ENCODE measurements at places on chromosomes 2 and 18.

GRCh38 chr2:230898713-230899091 is 26.3 kb downstream of the GPR55 start:
- peak; percentile 1 for DNase-seq

DNA sequence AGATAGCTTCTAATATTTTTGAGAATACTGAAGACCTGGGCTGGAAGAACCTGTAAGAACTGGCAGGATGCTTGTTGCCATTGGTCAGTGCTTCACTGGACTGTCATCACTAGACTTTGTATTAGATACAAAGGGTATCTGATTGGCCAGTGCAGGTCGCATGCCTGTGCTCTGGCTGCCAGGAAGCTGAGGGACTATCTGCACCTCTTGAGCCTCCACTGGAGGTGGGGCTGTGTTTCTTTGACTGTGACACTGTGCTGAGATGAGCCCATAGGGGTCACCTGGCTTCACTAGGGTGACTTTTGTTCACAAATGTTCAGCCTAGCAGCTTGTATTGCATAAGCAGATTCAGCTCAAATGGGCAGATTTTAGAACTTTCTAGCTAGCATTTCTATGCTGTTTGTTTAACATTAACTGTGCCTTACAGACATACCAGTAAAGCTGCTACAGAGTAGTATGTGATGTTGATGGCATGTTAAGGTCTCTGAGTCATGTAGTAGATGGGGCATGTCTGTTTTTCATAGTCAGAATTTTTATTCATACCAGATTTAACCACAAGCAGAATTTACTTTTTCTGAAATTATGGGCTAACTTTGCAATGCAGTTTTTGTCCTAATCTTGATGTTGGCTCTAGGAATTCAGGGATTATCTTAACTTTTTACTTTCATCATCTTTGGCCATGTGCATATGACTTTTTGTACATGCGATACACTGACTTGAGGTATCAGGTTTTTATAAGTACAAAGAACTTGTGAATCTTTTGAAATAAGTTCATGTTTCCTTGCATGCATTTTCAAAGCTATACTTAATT is 56.1 kb downstream of the RHBDD1 start:
- DNase-seq: no peak

DNA sequence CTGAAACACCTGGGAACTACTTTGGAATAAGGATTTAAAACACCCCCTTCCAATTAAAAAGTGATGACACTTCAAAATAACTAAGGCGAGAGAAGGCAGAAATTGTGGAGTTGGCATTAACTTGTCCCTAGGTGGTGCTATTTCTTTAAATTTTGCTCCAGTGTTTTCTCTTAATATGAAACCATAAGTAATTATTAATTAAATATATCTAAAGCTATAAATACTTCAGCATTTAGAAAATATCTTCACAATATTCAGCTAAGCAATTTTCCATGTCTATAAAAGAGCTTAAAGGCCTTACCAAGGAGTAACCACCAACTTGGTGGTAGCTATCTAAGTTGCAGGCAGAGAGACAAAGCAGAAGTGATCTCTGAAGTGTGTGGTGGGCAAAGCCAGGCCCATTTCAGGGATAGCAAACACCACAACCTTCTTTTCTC is 186.8 kb upstream of the PGAP1 start:
- no peak for DNase-seq

GRCh38 chr18:79625195-79625923 is 54.2 kb upstream of the CTDP1 start:
- DNase-seq: no peak

- DNase-seq: no peak
These were observed 51.1 kb upstream of the ZNF236 start for GRCh38 chr18:76771192-76771799.

DNA sequence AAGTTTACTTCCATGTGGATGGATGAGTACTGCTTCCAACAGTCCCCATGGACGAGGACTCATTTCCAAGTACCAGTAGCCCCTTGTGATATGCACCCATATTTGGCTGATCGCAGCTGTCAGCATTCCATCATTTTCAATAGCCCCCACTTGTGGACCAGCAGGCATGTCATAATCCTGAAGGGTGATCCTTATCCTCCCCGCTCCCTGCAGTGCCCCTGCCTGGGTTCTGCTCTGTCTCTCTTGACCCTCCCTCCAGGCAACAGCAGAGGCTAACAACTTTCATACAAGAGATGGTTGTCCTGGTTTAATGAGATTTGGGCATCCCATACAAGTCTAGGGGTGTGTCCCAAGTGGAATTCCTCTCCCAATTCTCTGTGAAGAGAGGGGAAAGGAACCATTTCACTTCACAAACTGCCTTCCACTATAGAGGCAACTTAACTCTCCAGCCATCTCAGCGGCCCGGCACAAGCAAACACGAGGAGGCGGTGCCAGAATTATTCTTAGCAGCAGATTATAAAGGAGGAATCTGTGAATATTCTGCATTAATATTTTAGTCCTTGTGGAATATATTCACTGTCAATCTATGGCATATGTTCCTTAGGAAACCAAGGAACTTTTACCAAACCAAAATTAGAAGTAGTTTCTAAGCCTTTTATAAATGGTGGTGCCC is 110.7 kb downstream of the RTN4 start:
- DNase-seq: no peak

GRCh38 chr2:107303964-107304363 is 418.0 kb upstream of the ST6GAL2 start:
- DNase-seq: no peak

DNA sequence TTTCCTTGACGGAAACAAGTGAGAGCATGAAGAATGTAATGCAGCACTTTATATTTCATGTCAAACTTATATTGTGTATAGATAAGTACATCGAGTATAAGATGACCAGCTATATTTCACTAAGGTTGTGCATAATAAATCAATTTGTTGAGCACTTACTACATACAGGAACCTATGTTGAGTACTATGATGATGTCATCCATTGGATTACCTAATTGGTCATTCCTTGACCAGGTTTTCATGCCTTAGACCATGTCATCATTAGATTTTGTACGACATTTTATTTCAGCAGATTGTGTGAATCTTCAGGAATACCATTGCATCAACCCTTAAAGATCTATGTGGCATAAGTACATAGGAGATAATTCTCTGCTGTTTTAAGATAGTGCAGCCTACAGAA is 119.7 kb downstream of the CPS1 start:
- no peak for DNase-seq

- no peak for DNase-seq
These were observed 10.5 kb upstream of the B3GNT7 start for GRCh38 chr2:231384970-231385369.

DNA sequence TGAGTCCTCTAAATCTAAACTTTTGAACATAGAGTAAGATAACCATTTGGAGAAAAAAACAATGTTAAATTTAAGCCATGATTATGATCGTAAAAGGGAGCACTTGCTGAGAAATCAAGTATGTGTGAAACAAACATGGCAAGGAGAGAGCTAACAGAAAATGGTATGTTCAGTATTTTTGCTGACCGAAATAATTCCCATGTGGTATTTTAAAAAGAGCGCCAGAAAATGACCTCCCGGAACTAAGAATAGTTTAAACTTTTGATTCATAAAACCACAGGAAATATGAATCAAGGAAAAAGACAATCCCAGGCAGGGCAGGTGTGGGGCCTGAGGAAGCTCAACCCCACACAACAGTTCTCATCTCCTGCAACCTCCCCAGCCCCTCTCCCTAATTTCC is 74.2 kb downstream of the DOCK10 start:
- no peak for DNase-seq

DNA sequence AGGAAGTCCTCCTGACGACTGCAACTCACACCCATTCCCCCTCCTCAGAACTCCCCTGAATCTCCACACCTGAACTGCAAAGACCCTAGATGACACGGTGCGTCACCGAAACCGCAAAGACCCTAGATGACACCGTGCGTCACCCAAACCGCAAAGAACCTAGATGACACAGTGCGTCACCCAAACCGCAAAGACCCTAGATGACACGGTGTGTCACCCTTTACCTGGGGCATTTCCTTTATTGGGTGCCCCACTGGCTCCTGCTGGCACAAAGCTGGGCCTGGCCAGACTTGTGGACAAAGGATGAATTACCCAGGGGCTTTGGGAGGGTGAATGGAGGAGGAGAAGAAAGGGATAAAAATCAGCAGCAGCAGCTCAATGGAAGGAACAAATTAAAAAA is 123.8 kb downstream of the CELF4 start:
- DNase-seq: no peak

DNA sequence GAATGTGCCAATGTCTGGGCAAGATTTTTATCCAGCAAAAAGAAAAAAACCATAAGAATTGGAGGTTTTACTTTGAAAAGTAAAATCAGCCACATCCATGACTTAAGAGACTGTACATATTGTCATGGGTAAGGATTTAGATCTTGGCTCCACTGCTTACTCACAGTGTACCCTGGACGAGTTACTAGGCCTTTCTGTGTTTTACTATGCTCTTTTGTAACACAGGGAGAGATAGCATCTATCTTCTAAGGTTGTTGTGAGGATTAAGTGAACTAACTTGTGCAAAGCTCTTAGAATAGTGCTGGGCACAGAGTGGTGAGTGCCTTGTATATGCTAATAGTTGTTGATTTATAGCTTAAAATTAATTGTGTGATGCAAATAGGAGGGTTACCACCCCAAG is 255.9 kb downstream of the NEDD4L start:
- no peak for DNase-seq

- no peak for DNase-seq
These were observed 1003.7 kb upstream of the GYPC start for GRCh38 chr2:125652280-125652679.

- DNase-seq: no peak
These were observed 50.3 kb upstream of the ID2 start for GRCh38 chr2:8631465-8632005.

DNA sequence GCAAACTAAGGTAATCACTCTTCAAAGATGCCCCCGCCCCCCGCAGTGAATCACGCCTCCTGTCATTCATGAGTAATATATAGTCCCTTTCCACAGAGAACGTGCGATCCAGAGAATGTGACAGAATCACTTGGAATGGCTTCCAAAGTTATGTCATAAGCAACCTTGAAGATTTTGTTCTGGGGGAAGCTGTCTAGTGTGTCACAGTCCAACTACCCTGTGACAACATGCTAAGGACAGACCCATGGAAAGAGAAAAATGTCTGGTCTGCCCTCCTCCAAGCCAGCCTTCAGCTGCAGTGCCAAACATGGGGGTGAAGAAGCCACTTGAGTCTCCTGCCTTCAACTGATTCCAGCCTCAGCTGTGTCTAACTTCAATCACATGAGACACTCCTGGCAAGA is 259.1 kb downstream of the SS18 start:
- DNase-seq: no peak

- DNase-seq: no peak
These were observed 404.6 kb upstream of the CWC22 start for GRCh38 chr2:180411661-180412060.

GRCh38 chr2:38174646-38175423 is 98.9 kb upstream of the CYP1B1 start:
- DNase-seq: no peak

DNA sequence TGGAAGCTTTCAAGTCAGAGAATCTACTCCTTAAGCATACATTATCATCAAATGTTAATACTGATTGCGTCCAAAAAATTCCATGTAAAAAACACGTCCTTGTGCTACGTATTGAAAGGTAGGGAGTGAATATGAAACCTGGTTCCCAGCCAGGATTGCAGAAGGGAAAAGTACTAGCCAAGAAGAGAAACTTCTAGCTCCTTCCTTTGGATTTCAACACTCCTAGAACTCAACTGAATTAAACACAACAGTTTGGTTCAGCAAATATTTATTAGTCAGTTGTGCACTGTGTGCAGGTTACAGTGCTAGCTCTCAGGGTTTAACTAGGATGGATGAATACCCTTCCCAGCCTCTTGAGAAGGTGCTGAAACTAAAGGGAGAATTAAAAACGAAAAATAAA is 33.9 kb upstream of the FHL2 start:
- DNase-seq: no peak

GRCh38 chr2:50364511-50364910 is 667.4 kb downstream of the NRXN1 start:
- DNase-seq: no peak

DNA sequence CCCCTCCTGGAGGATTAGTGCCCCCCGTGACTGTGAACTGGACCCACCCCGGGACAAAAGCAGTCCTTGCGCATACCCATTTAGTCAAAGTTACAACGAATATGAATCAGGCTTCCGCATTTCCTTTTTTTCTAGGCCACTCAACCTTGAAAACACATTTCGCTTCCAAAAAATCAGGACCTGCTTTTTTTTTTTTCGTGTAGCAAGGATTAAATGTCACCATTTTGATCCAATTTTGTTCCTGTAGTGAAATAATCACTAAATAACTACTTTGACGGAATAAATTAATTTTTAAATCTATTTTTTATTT is 464 bp upstream of the FTCDNL1 start:
- no peak for DNase-seq

DNA sequence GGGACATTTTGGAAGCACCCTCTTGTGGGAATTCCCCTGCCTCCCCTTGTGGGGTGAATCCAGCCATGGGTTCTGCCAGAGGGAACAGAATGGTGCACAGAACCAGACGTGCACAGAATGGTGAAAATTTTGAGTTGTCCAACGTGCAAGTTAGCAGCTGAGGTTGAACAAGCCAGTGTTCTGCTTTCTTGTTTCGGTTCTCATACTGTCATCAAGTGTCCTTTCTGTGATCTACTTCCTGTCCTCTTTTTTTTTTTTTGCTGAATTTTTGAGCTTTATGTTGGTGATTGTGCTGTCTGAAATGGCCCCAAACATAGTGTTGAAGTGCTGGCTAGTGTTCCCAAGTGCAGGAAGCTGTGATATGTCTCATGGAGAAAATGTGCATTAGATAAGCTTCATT is 21.5 kb upstream of the REEP1 start:
- DNase-seq: no peak

DNA sequence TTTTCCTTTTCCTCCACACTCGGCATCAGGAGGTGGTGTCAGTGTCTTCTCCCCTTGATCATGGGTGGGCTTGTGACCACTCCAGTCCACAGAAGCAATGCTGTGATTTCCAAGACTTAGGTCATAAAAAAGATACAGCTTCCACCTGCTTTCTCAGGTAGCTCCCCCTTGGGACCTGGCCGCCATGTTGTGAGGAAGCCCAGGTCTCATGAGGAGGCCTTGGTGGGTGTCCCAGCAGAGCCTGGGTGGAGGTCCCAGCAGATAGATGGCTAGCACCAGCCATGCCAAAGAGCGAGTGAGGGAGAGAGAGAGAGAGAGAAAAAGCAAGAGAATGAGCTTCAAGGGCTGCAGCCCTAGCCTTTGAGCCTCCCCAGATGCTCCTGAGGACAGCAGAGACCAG is 16.0 kb downstream of the SLC66A2 start:
- no peak for DNase-seq

DNA sequence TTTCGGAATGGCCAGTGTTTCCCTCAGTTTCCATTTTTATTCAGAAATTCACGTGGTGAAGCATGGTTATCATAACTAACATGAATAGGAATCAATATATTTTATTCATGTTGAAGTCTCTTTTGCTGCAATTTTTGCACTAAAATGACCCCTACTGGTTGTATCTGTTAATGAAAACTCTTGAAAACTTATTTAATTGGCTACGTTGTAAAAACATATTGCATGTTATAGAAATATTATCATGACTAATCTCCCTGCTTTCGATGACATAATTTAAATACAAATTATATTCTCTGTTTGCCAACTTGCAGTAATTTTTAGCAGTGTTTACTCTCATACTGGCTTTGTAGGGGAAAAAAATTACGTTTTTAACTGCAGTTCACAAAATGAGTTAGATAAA is 3.5 kb downstream of the CRIM1 start:
- no peak for DNase-seq

- DNase-seq: no peak
These were observed 28.4 kb upstream of the MALL start for GRCh38 chr2:110143982-110144381.

GRCh38 chr2:172256886-172257285 is 154.2 kb upstream of the DLX2 start:
- DNase-seq: no peak
